ENCODE measurements at places on chromosomes 16 and 17.
A peak's percentile ranks its signal among the peaks of the same experiment; 100 is the strongest.

DNA sequence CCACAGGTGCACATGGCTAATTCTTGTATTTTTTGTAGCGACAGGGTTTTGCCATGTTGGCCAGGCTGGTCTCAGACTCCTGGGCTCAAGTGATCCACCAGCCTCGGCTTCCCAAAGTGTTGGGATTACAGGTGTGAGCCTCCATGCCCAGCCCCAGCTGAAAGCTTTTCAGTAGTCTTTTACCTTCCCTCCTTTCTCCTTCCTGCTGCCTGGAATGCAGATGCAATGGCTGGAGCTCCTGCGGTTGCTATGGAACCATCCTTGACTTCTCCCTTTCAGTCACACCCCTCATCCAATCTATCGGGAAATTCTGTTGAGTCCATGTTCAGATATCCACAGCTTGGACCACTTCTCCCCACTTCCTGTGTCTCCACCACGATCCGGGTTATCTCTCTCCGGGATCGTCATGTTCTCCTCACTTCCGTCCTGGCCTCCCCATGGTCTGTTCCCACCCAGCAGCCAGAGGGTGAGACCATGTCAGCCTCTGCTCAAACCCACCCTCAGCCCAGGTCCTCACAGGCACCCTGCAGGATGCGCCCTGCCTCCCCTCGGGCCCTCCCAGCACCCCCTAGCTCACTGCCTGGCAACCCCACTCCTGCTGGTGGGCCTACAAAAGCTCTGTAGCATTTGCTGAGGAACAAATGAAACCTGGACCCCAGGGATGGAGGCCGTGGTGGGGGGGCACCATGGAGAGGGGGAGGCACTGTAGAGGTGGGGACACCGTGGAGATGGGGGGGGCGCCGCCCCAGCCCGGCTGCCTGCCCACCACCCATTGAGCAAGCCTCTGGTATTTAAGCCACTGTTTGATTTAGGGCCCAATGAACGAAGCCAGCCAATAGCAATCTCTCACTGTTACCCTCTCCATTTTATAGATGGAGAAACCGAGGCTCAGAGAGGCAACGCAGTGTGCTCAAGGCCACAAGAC lies 12.8 kb upstream of the SLC38A10 start:
- DNase-seq: no peak
- H3K36me3 ChIP-seq: no peaks in the 10 kb centered on the region
- H3K27me3 ChIP-seq: no peaks in the 10 kb centered on the region
- peak overlapping the region; percentile 91 for H3K27ac ChIP-seq
- peaks cover 26% of the 10 kb centered on the region for H3K4me1 ChIP-seq
- H3K4me3 ChIP-seq: peak overlapping the region; percentile 62

DNA sequence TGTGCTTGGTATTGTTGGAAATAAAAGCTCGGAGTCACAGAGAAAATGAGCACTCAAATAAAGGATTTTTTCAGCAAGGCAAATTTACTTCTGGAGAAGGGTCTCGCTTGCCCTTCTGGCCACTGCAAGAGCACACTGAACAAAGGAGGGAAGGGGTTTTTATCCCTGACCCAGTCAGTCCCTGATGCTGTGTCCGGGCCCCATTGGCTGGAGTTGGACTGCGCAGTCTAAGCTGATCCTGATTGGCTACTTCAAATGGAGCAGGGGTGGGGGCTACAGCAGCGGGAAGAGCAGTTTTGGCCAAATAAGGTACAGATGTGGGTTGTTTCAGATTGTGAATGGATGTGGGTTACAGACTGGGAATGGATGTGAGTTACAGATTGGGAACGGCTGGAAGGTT lies 4.3 kb upstream of the NLRP1 start:
- no peak for DNase-seq
- H3K27me3 ChIP-seq: peaks cover 41% of the 10 kb centered on the region
- H3K27ac ChIP-seq: no peak overlapping the region

DNA sequence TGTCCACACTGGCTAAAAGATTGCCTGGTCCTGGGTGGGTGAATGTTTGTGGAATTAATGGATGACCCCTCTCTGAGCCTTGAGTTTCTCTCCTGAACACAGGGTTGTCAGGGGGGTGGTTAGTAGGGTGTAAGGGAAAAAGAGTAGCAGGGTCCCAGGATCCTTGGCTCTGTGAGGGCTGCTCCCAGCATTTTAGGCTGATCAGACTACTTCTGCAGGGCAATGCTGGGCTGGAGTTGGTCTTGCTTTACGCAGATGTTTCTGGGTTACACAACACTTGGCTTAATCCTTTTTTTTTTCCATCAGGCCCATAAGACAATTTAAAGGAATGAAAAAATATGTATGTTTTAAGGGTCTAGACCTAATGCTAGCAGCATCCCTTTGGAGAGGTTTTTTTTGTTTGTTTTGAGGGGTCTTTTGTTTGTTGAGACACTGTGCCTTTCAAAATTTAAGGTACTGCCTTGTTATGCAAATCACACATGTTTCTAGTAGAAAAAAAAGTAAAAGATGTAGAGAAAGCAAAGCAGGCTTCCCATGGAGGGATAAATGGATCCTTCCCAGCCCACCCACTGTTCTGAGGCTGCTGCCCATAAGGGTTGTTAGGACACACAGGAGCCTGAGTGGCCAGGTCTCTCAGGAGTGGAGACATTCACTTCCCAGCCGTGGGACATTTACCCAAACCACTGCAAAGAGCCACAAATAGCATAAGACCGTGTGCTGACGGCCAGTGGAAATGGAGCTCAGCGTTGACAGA lies 225.6 kb upstream of the HSBP1 start:
- no peaks in the 10 kb centered on the region for H3K27me3 ChIP-seq
- DNase-seq: no peak
- no peaks in the 10 kb centered on the region for H3K36me3 ChIP-seq
- H3K4me1 ChIP-seq: no peaks in the 10 kb centered on the region
- H3K27ac ChIP-seq: no peak overlapping the region
- no peak overlapping the region for H3K4me3 ChIP-seq

DNA sequence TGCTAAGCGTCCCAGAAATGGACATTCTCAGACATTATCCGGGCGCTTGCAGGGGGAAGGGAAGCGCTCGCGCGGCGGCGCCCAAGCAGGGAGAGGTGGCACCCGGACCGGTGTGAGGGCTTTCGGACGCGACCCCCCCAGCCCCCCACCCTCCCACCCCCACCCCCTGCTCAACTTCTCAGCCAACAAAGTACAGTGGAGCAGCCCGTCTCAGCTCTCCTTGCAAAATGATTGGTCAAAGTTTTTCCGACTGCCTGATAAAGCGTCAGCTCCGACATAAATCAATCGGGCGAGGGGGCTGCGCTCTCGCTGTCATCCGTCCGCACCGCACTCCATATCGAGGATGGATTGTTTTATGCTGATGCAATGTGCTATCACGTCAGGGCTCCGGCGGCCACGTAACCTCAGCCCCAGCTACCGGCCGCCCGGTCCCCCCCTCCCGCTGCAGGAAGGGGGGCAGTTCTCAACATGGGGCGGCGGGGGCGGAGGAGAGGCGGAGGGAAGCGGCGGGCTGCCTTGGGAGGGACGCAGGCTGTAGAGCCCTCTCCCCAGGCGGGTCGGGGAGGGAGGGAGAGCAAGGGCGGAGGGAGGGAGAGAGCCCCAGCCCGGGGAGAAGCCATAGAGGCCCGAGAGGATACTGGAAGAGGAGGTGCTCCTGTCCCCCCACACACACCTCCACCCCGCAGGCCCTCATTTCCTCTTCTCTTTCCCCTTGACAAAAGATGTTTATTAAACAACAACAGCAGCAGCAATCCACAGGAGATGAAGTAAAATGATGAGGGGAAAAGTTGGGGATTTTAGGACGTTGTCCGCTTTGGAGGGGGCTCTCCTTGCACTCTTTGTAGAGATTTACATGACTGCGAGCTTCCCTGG lies at the start of gene HOXB9:
Gene HOXB9 (minus strand): TSS at position 114 of the 873 bp plus-strand sequence. CDS start 89 bp downstream, at position 25.
- H3K4me3 ChIP-seq: peak within 1 kb of the TSS; percentile 58
- DNase-seq: no peak
- H3K27ac ChIP-seq: no peak within 1 kb of the TSS
- H3K4me1 ChIP-seq: peaks cover 24% of the 10 kb centered on the region
- H3K27me3 ChIP-seq: peaks cover 100% of the 10 kb centered on the region
- no peaks in the 10 kb centered on the region for H3K36me3 ChIP-seq

- no peaks in the 10 kb centered on the region for H3K36me3 ChIP-seq
- peaks cover 67% of the 10 kb centered on the region for H3K27me3 ChIP-seq
- H3K27ac ChIP-seq: no peak overlapping the region
- H3K4me1 ChIP-seq: peaks cover 16% of the 10 kb centered on the region
Observed at GRCh38 chr16:29898135-29898803, 1.1 kb downstream of the SEZ6L2 start.

DNA sequence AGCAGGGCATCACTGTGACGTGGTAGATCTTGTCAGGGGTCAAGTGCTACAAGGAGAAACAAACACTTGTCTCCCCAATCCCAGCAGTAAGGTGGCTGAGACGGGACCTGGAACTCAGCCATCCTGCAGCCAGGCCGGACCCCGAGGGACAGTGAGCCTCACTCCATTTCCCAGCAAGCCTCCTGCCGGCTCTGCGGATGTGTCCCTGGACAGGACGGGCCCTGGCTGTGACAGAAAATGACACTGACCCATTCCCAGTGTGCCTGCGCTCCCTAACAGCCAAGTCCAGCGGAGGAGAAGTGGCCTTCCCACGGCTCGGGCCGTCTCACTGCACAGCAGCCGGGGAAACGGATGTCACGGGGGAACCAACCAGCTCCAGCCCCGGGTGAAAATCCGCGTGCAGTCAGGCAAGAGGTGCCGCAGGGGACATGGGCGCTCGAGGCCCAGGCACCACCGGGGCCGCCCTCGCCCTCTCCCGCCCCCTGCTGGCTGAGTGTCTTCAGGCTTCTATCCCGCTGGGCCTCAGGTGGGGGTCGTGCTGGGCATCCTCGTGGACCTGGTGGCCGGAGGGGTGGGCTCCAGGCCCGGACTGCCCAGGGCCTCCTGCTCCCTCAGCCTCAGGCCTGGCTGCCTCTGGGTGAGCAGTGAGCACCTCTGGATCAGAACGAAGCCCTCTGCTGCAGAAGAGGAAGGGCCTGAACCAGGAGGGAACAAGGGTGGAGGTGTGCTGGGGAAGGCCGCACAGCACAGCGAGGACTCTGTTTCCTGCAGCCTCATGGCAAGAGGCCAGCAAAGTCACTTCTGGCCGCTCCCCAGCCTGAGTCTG lies 6.7 kb downstream of the HAGHL start:
- H3K4me3 ChIP-seq: no peak overlapping the region
- H3K27me3 ChIP-seq: peaks cover under 1% of the 10 kb centered on the region
- no peak for DNase-seq
- no peak overlapping the region for H3K27ac ChIP-seq
- peaks cover 3% of the 10 kb centered on the region for H3K4me1 ChIP-seq

DNA sequence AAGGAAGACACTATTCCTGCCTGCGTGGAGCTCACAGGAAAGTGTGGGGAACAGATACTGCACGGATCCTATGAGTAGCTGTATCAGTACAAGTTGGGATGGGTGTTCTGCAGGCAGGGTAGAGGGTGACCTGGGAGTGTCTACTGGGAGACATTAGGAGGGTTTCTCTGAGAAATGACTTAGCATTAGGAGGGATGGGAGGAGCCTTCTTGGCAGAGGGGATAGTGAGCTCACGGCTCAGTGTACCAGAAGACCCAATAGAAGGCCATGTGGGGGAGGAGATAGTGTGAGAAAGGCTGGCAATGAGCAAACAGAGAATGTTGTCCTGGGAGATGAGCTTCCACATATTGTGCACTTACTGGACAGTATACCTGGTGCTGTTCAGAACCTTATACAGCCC lies 109.1 kb downstream of the MSI2 start:
- no peaks in the 10 kb centered on the region for H3K27me3 ChIP-seq
- H3K27ac ChIP-seq: peak overlapping the region; percentile 75
- peaks cover 74% of the 10 kb centered on the region for H3K4me1 ChIP-seq
- no peak overlapping the region for H3K4me3 ChIP-seq
- no peaks in the 10 kb centered on the region for H3K36me3 ChIP-seq
- DNase-seq: no peak

DNA sequence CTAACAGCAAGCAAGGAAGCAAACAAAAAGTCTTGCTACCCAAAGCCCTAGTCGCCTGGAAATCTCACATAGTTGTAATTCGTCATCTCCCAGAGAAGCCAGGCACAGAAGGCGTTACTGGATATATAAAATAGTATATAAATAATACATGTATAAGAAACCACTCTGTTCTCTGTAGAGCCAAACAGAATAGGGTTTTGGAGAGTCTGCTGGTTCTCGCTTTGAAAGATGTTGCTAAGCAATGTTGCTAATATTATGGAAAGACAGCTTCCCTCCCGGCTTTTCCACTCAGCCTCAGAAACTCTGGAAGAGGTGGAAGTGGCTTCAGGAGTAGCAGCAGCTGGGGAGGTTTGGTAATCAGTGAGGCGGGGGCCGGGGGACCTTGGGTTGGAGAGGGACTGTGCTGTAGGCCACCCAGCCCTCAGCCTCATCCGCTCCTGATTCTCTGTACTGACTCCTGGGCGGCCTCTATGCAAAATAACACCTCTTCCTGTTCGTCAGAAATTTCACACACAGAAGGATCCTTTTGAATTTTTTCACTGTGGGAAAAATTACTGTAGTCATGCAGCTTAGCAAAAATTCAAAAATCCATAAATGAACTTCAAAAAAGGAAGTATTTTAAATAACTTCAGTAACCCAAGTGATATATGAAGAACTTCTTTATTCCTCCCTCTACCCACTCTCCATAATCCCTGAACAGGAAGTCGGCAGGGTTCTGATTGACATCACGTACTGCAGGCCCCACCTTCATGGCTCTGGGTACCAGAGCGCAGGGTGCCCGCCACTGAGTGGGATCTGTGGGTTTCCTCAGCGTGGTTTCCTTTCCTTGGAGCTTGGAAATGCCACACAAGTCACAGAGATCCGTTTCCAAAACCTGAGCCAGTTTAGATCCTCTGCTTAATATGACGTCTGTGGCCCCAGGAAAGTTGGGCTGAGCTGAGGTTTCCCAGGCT lies 51.4 kb downstream of the RAP1GAP2 start:
- peaks cover 26% of the 10 kb centered on the region for H3K4me1 ChIP-seq
- H3K27me3 ChIP-seq: no peaks in the 10 kb centered on the region
- no peak for DNase-seq
- peak overlapping the region; percentile 32 for H3K27ac ChIP-seq

- DNase-seq: peak; percentile 41
- H3K36me3 ChIP-seq: no peaks in the 10 kb centered on the region
- peaks cover 24% of the 10 kb centered on the region for H3K4me1 ChIP-seq
- H3K27me3 ChIP-seq: peaks cover 33% of the 10 kb centered on the region
Observed at GRCh38 chr16:75495076-75495674, at the start of gene CHST6. Gene CHST6 (minus strand): TSS chr16:75495441. CDS start chr16:75479828, 15,613 bp downstream.

GRCh38 chr16:49855280-49855821 lies 561 bp downstream of the ZNF423 start:
- peak; percentile 90 for DNase-seq
- peaks cover 5% of the 10 kb centered on the region for H3K27me3 ChIP-seq
- peaks cover 73% of the 10 kb centered on the region for H3K4me1 ChIP-seq

Measured in left ventricle myocardium inferior (tissue), 1 donor.